ENCODE measurements at places on chromosomes 11 and 22. TPM values are rescaled to one million over a fixed set of nuclear protein-coding genes. Genes with fewer than 3 reads are reported as not detected.

Gene MS4A6A
- 0.83 TPM for total RNA-seq

DNA sequence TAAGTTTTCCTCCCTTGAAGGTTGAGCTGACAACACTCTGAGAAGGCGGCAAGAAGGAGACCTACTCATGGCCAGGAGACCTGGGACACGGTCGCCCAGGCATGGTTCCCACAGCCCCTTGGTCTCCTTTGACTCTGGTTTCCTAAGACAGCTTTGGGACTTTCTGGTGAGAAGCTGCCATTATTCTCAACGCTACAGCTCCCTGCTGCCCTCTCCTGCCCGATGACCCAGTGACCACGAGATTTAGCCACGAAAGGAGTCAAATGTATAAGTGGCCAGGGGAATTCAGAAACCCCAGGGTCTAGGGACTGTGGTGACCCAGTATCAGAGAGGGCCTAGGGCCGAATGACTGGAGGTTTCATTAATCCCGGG lies 699 bp upstream of the SDF2L1 start:
- peak; percentile 64 for DNase-seq

Gene AIFM3
- 2.0 TPM for total RNA-seq

DNA sequence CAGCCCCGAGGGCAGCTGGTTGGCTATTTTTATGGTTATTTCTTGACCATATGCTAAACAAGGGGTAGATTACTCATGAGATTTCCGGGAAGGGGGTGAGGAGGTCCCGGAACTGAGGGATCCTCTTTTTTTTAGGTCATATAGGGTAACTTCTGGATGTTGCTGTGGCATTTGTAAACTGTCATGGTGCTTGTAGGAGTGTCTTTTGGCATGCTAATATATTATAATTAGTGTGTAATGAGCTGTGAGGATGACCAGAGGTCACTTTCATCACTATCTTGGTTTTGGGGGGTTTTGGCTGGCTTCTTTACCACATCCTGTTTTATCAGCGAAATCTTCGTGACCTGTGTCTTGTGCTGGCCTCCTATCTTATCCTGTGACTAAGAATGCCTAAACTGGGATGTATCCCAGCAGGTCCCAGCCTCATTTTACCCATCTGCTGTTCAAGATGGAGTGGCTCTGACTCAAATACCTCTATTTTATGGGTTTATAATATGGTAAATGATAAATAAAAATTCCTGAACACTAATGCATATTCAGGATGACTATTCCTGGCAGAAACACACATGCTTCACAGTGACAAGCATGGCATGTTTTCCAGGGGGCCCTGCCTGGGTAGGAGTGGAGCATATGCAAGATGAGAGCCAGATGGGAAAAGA lies 11.2 kb downstream of the KREMEN1 start:
- DNase-seq, result no peak

DNA sequence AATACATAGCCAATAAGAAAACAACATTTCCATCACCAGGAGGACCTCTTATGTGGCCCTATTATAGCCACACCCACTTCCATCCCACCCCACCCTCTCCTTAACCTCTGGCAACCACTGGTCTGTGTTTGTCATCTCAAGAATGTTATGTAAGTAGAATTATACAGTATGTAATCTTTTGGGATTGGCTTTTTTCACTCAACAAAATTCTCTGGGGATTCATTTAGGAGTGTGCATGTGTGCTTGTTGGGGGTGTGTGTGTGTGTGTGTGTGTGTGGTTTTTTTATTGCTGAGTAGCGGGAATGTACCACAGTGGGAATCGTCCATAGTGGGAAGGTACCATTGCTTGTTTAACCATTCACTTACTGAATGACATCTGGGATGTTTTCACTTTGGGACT lies 5.2 kb downstream of the KCNJ5 start:
- no peak for DNase-seq

- no peak for DNase-seq
These were observed 2.0 kb downstream of the SIPA1 start for GRCh38 chr11:65639623-65640482.

DNA sequence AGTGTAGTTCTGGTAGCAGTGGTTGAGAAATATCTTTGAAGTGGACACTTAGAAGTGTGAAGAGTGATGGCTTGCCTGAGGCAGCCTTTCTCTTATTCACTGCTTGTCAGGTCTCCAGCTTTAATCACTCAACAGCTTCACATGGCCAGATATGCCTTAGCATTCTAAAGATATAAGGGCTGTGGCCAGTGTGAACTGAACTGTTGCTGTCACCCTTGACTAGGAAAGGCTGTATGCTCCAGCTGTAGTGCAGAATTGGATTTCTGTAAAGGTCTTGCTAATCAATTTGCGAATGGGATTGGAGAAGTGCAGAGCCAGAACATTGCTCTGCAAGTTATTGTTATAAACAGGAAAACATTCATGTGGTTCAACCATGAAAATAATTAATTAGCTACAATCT lies 266.7 kb downstream of the TMEM135 start:
- no peak for DNase-seq

DNA sequence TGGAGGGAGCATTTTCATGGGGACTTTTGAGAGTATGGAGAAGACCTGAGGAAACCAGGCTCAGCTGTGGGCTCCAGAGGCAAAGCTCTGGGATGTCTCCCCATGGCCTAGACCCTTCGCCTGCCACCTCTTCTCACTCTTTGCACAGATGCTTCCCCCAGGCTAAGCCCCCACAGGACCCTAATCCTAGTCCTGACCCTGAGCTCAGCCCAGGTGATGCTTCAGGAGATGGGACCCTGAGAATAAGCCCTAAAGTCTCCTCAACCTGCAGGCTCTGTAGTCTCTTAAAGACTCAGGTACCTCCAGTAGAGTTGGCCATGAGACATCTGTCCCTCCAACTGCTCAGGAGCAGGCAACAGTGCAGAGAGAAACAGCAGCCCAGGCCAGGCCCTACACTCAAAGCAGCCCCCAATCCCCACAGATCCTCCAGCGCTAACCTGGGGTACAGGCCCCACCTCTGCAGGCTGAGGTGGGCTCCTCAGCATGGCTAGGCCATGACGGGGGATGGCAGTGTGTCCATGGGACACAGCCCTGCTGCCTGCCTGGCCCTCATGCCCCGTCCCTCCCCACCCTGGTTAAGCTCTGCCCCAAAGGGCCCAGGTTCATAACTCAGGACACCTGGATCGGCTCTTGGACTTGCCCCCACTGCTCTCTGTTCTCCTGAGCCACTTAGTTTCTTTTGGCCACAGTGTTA lies 39.4 kb downstream of the GGTLC2 start:
- no peak for DNase-seq

Gene NPAS4
- total RNA-seq, result 1.2 TPM

Data from cardiac muscle cell (in vitro differentiated cells and primary cell).